ENCODE measurements at places on chromosomes 5 and 9.

GRCh38 chr5:181088289-181088688 lies 42.7 kb downstream of the OR2V1 start:
- DNase-seq: no peak

GRCh38 chr9:99340281-99340680 lies 118.2 kb downstream of the SEC61B start:
- no peak for DNase-seq

DNA sequence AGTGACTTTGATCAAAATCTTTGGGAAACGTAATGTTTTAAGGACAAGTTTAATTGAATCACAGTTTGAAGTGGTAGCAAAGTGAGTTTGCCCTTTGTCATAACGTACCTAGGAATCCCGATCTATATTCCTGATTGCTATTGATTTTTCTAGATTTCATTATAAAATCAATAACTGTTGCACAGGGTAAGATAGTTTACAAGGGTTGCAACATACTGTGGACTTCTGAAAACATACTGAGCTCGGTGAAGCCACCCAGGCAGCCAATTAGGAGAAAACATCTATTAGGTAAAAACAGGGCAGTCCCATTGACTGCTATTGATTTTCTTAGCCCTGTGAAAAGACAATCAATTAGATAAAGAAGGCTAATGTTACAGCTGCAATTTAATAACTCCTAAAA lies 659.9 kb downstream of the ISL1 start:
- DNase-seq: no peak

GRCh38 chr5:150143350-150144245 lies 12.0 kb downstream of the PDGFRB start:
- no peak for DNase-seq

DNA sequence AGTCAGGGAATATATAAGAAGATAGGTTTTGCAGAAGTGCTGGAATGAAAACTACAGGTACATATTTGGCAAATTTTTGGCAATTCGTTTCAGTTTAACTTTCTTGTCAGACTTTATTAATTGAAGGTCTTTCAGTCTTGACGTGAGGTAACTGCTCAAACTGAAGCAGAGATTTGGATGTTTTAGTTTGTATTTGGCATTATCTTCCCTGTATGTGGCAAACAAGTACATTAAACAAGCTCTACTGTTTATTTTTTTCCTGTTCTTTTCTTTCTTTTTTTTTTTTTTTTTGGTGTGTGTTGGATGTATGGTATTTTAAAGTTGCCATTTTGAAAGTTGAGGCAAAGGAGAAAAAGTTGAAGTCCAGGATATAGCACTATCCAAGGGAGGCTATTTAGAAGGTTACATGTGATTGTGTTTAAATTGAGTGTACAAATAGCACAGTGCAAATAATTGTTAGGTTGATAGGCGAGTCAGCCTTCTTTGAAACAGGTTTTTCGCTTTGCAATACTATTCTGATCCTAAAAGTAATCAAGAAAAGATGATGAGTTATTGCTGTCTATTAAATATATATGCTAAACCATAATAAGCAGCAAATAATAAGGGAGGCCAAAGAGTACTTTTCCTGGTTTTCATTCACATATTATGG lies 2.2 kb downstream of the PBX3 start:
- DNase-seq: no peak

DNA sequence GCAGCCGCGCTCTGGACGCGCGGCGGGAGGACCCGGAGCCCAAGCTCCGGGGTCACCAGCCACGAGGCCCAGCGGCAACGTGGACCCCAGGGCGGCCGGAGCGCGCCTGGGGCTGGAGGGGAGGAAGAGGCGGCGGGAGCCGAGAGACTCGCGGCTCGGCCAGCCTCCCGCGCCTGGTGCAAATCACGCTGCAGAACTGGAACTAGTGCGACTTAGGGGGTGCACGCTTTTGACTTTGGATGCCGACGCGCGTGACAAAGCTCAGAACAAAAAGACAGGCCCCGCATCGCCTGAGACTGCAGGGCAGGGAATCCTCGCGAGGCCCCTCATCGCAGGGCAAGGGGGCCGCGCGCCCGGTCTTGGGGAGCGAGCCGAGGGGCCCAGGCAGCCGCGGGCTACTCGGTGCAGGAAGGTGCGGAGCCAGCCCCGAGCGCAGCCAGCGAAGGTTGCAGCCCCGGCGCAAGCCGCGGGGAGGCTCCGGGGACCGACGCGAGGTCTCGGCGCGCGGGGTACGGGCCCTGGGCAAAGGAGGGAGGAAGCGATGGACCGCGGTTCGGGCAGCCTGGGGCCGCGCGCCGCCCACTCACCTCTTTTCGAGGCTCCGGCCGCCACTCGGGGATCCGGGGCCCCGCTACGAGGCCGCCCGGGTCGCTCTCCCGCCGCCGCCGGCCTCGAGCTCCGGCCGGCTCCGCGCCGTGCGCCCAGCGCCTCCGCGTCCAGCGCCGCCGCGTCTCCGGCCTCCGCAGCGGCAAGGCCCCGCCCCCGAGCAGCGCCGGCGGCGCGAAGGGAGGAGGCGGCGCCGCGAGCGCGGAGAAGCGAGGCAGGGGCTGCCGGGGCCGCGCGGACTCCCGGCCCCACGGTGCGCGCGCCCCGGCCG lies at the start of gene GOLM1:
GOLM1 (minus strand) TSS at position 735 of the 877 bp plus-strand sequence. CDS start 20,238 bp downstream, outside the sequence.
- DNase-seq: peak; percentile 47

DNA sequence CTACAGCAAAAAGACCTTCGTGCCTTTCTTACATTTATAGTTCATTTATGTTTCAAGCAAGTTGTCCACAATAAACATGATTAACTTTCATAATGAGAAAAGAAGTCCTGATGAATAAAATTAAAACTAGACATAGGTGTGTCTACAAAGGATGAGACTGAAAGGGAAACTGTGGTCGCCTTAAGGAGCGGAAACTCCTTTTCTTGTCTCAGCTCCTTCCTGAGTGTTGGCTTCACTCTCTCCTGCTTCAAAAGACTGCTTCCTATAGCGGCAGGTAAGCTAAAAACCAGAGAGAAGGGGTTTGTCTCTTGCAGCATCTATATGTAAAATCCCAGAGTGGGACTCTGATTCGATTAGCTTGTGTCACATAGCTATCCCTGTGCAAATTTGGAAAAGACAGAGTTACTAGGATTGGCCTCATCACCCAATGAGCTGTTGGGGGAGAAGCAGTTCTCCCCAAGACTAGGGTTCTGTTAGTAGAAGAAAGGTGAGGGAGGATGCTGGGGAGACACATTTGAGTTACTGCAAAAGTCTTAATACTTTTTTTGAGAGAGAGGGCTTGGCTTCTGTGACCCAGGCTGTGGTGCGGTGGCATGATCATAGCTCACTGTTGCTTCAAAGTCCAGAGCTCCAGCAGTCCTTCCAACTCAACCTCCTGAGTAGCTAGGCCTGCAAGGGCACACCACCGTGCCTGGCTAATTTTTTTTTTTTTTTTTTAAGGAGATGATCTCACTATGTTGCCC lies 16.8 kb upstream of the CTSL start:
- DNase-seq: no peak

DNA sequence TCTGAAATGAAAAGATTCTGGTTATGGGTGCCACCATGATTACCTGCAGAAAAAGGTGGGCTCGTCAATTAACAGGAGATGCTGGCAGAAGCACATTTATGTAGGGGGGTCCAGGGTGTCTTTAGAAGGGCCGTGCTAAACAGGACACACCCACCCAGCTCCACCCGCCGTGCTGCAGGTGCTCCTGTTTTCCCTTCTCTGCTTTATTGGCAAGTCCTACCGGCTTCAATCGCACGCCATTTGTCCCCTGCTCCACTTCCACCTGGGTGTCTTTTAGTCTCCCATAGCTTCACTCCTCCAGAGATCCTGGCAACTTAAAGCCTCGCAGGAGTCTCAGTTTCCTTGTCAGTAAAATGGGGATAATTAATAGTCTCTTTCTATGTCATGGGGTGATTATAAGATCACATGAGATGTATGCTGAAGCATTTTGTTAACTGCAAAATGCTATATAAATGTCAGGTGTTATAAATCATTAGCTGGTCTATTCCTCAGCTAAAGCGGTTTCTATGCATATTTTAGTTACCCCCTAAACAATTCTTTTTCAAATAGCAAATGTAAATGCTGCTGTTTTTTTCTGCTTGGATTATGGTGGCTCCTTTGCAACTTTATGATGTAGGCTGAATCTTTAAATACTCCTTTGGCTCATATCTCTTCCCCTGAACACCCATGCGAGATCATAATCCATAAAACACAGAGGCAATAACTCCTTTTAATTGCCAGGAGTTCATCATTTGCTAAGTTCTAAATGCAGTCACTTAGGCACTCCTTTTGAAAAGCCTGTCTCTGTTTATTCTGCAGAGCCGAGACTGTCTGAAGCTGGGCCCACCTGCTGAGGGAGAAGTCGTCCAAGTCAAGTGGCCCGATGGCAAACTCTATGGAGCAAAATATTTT lies 406.9 kb downstream of the KDM4C start:
- DNase-seq: no peak

DNA sequence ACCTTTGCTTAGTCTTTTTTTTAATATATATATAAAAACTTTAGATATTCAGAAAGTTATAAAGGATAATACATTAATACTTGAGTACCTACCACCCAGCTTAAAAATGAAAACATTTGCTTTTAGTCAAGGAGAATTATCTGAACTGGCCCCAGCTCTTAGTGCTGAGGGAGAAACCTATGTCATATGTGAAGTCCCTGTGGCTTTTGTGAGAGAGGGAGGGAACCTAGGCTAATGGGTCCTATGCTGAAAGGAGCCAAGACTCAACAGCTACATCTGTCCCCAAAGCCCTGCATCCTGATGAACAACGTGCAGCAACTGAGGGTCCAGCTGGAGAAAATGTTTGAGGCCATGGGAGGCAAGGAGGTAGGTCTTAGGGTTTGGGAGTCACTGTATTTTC lies 92.0 kb upstream of the RUSC2 start:
- no peak for DNase-seq

DNA sequence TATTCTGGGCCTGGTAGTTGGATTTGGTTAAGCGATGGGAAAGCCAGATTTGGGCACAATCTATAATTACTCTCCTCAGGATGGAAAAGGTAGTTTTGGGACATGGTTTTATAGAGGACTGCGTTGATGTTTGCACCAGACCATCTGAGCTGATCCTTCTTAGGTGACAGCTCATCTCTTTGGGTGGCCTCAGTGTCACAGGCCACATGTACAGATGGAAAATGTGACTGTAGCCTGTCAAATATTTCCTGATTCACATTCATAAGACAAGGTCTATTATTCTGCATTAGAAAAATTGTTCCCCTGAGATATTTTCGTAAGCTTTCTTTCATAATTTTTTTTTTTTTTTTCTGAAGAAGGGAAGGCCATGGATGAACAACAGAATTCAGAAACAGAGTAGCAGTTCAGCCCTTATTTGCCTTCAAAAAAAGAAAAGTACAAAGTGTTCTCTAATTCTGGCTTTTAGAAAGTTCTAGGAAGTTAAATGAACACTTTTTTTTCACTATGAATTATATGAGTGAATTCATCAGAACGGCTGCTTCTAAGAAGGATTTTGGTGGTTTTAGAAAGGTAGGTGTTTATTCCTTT lies 81.0 kb downstream of the NNT start:
- no peak for DNase-seq

GRCh38 chr9:3896576-3896975 lies 370.8 kb upstream of the RFX3 start:
- no peak for DNase-seq

GRCh38 chr5:15957124-15957523 lies 222.5 kb downstream of the MARCHF11 start:
- no peak for DNase-seq

DNA sequence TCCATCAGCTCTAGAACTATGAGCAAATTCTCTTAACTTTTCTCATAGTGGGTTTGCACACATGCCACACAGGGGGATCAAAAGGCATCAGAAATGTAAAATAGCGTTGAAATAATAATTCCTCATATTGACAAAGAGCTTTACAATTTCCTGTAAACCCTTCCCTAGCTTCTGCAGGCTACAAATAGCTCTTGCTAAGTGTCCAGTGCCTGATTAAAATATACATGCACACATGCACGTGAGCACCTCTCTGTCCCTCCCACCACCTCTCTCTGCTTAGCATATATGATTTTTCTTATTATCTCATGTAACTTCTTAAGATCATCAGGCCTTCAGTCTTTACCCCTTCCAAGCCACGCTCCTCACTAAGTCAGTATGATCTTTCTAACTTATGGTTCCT lies 13.7 kb upstream of the PPP2R2B start:
- no peak for DNase-seq

DNA sequence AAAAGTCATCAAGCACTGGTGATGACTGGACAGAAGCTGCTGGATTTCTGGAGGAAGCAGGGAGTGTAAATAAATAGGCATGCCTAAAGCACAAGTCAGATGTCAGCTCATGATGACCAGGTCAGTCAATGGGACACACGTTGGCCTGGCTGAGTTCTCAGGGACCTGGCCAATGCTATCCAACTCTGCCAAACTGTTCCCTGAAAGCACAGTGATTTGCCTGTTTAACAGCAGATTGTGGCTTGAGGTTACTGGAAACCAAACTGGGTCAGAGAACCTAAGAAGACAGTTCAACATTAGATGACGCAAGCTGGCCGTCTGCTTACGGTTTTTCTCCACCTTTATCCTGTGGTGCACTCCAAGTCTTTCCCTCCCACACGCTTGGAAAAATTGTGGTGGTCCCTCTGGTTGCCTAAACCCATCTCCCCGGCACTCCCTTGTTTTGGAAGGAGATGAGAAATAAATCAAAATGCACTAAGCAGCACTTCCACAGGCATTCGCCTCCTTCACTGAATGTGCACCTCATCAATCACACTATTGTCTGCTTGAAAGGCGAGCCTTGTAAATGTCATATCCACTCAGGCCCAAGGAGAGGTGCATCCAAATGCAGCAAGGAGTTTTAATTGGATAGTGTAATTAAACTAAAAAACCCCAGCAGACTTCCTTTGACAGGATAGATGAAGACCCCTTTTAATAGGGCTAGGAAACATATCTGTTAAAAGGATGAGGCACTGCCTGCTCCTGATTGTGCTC lies 199.4 kb downstream of the GAPVD1 start:
- no peak for DNase-seq

GRCh38 chr9:135561391-135562234 lies at the start of gene PAEP:
Gene PAEP (plus strand): TSS chr9:135561756.
- no peak for DNase-seq

- DNase-seq: no peak
These were observed 57.5 kb downstream of the EPB41L4B start for GRCh38 chr9:109263358-109263757.

DNA sequence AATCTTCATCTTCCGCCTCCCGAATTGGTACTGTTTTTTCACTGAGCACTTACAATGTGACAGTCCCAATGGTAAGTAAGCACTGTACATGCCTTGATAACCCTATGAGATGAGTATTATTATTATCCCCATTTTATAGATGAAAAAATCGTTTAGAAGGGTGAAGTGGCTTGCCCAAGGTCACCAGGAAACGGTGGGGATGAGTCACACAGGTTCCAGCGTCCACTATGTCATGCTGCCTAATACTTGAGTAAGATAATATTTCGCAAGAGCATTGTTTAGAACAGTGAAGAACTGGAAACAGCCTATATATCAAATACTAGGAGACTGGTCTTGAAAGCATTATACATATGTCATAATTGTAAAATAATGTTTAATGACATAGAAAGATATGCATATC lies 12.9 kb downstream of the HAND1 start:
- no peak for DNase-seq

GRCh38 chr9:19785230-19785629 lies 3.6 kb downstream of the SLC24A2 start:
- DNase-seq: no peak

GRCh38 chr5:57346328-57346727 lies 136.3 kb downstream of the ACTBL2 start:
- DNase-seq: no peak

- no peak for DNase-seq
These were observed 15.8 kb downstream of the NMUR2 start for GRCh38 chr5:152389208-152389849.
